Caudate nucleus (tissue), 63 donors: ENCODE measurements at places on chromosomes 16 and 17.

DNA sequence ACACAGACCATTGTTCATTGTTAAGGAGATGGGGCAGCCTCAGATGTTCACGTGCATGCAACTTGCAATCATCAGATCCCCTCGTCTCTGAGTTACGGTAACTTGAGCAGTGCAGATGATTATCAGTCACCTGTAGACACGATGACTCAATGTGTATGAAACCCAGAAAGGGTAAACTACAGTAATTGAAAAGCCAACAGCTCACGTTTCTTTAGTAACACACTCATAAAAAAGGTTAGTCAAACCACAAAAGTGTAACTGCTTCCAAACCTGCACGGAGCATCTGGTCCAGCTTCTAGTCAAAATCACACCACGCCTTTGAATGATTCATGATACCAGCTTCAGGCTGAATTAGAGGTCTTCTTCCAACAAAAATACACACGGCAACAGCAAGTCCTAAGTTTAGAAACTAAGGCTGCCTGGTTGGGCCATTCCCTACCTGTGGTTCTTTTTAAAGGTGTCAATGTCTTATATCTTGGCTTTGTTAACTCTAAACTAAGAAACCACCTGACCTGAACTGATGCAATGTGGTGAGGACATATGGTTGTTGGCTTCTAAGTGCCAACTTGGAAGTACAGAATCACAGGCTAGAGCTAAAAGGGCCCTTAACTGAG lies 32.3 kb downstream of the GRB7 start:
- no peak for DNase-seq

DNA sequence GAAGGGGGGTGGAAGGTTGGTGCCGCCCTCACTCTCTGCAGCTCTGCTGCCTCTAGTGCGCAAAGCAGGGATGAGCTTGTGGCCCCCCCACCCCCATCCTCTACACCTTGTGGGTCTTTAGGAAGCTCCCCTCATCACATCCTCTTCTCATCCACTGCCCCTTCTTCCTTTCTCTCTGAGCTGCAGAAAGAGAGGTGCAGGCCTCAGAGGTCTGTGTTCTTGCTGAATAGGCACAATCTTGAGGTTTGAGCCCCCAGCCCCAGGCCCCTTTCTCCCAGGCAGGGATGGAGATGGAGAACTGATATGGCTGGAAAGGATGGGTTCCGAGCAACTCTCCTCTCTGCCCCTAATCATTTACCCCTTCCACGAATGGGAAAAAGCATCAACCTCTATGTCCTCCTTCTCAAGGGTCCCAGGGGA lies 2.6 kb downstream of the CACNA1G start:
- DNase-seq = no peak

DNA sequence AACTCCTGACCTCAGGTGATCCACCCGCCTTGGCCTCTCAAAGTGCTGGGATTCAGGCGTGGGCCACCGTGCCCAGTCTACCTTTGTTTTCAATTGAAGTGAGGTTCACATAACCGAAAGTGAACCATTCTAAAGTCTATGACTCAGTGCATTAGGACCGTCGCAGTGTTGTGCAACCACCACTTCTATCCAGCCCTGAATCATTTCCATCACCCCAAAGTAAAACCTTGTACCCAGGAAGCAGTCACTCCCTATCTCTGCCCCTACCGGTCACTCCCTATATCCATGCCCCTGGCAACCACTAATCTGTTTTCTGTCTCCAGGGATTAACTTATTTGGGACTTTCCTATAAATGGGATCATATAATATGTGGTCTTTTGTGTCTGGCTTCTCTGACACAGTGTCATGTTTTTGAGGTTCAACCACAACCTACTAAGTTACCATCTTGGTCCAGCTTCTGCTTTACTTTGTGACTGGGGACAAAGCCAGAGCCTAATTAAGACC lies 28.3 kb upstream of the CDC42EP4 start:
- DNase-seq = no peak

GRCh38 chr17:57676543-57676942 lies 68.6 kb downstream of the CCDC182 start:
- DNase-seq = no peak

DNA sequence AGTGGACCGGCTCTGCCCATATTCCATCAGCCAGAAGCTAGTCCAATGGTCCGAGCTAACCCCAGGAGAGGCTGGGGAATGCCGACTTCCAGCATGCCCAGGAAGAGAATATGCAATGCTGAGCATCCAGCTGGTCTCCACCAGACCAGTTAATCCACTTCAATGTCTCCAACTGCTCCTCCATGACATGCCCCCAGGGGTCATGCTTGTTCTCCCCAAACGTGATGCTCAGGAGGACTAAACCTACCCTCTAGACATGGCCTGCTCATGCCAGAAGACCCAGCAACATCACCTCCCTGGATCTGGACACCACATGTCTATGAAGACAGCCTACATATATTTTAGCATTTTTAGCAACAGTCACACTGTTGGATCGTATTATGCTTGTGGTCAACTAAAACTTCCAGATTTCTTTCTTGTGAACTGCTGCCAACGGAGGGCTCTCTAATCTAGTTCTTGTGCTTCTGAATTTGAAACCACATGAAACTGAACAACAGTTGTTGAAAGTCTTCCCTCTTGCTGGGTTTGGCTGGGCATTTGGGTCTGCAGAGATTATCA lies 245.1 kb downstream of the SOX9 start:
- no peak for DNase-seq

DNA sequence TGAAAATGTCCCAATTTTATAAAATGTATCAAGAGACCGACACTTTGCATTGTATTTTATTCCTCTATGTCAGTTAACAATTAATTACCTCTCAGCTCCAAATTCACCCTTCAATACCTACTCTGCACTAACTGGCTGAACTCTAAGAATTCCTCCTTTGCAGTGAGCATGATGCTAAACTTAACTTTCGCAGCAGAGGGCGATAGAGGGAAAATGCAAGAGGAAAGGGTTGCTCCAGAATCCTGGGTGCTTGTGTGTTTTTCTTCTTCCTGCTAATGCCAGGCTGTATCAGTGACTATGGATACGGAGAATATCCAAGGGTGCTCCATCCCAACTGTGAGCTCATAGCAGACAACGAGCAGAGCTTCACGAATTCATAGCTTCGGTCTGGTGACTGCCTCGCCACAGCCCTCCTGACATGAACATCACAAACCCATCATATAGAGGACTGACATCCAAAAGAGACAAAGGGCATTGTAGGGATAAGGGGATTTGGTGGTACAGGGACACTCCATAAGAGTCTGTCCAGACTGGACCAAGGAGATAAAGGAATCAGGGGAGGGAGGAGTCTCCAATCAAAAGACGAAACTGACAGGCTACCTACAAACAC lies 172.9 kb downstream of the STX8 start:
- DNase-seq = no peak

DNA sequence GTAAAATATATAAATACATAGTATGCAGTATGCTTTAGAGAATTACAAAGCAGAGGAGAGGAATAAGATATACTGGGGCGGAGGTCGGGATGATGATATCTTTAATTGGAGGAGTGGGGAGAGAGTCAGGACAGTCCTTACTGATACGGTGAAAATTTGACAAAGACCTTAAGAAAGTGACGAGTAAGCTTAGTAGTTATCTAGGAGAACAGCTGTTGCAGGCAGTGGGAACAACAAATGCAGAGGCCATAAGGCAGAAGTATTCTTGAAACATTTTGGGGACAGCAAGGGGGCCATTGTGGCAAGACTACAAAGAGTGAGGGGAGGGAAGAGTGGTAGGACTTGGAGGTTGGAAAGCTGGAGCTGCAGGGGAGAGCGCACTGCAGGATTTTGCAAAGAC lies 22.3 kb upstream of the CDC6 start:
- DNase-seq = no peak

DNA sequence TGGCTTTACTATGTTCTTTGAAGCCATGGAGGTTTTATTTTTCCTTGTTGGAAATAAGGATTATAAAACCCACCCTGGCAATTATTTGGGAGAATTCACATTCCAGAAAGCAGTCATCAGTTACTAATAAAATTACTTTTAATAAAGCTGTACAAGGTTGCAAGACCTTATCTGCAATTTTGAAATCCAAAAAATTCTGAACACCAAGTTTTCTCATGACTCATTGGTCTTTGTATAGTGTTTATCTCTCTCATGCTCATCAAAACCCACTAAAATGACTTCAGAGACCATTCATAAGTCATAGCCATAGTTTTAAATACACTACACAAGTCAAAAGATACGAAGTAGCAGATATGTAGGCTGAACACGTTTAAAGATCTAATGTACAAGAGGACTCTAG lies 6.0 kb upstream of the KRT38 start:
- DNase-seq = no peak

DNA sequence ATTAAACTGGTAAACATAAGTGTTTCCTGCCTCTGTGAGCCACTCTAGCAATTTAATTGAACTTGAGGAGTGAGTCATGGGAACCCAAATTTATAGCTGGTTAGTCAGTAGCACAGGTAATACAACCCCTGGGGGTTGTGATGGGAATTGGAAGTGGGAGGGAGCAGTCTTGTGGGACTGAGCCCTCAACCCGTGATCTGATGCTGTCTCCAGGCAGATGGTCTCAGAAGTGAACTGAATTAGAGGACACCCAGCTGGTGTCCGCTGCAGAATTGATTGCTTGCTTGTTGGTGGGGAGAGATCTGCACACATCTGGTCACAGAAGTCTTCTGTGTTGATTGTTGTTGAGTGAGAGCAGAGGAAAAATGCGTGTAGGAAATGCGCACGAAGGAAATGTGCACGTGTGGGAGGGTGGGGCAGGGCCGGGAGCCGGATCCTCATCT lies 7.7 kb upstream of the ST6GALNAC2 start:
- DNase-seq = no peak

DNA sequence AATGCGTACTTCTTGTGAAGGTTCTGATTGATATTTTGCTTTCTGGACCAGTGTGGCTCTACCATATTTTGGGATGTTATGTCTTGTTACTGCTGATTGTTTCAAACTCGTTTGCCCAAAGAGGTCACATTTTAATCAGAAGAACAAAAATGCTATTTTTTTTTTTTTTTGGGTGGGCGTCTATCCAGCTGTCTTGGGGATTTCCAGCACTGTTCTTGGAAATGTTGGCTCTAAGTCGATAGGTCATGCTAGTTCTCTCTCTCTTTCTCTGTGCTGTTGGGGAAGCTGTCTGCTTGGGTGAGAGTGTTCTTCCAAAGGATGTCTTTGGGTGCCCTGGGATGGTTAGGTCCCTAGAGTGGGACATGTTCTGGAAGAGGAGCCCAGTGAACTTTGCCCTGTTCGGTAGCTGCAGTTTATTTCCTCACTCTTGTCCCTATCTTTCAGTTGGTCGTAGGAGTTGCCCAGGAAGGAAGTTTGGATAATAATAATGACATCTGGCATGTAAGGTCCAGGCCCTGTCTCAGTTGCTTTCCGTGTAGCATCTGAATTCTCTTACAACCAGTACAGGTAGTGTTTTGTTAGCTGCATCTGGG lies 2.9 kb downstream of the IRF8 start:
- no peak for DNase-seq

GRCh38 chr17:42358434-42358833 lies 29.8 kb downstream of the STAT3 start:
- DNase-seq = no peak

DNA sequence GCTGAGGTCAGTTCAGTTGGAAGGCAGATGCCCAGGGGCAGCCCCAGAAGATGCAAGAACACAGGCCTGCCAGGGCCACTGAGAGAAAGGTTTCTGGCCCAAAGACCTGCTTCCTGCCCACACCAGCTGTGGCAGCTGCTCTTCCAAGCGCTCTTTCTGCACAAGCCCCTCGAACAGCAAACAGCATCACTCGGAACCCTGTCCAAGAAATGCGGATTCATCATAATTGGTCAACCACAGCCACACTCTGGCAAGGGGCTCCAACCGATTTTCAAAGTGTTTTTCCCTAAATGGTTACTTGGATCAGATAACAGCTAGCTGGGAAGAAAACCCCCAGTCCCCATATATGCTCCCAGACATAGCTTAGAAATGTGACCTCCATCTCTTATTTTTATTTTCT lies 71.1 kb upstream of the DNAH17 start:
- DNase-seq = no peak

DNA sequence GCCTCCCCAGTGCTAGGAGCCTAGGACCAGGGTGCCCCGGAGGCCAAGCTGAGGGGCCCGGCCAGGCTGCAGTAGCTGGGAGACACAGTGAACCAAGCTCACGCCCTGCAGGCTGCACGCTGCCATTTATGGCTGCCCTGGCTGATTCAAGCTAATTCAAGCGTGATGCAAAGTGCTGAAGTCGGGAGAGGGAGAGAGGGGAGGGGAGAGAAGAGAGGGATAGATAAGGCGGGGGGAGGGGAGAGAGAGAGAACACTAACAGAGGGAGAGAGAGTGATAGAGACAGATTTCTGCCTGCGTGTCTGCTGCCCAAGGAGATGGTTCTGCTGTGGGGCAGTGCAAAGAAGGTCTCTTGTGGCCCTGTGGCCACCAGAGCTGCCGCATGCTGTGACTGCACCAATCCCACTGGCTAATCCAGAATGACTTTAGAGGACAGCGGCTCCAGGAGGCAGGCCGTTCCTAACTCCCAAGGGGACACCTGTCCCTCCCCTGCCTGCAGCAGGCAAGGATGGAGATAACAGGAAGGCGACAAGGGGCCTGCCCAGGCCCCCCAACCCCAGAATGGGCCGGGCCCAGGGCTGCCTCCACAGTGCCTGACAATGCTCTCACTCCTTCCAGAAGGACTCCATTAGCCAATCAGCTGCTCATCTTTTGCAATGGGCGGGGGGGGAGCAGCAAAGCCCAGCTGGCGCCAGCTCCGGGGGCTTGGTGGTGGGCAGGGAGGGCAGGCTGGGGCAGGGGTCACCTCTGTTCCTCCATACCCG lies 12.9 kb downstream of the MXRA7 start:
- no peak for DNase-seq

GRCh38 chr16:15781650-15782049 lies 75.2 kb downstream of the MYH11 start:
- no peak for DNase-seq

DNA sequence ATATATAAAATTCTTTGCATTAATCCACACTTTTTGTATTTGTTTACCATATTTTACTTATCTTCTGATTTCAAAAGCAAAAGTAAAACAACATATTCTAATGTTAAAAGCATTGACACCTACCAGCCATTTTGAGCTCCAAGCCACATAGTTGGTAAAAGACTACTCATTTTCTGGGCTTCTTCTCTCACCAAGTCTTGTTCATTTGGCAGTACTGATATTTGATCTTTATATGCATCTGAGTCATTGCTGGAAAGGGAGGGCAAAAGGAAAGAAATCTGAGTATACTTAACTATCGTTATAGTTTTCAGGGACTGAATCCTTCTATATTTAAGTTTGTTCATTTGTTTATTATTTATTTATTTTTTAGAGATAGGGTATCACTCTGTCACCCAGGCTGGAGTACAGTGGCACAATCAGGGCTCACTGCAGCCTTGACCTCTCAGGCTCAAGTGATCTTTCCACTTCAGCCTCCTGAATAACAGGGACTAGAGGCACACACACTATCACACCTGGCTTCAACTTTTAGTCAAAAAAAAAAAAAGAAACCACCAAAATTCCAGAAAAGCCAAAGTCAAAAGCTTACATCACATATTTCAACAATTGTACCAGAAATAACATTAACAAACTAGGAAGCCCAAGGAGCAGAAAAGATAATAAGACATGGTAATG lies 121.0 kb upstream of the TOB1 start:
- no peak for DNase-seq
